Activated CD4-positive, CD25-positive, alpha-beta regulatory T cell (primary cell): ENCODE measurements at places on chromosomes 3 and 15.

- DNase-seq, result no peak
Observed at GRCh38 chr3:100029689-100030088, 84.6 kb downstream of the FILIP1L start.

- no peak for DNase-seq
Observed at GRCh38 chr15:80561500-80561899, 133.6 kb upstream of the ABHD17C start.

- no peak for DNase-seq
Observed at GRCh38 chr15:90018216-90018831, 17.2 kb downstream of the ZNF710 start.

DNA sequence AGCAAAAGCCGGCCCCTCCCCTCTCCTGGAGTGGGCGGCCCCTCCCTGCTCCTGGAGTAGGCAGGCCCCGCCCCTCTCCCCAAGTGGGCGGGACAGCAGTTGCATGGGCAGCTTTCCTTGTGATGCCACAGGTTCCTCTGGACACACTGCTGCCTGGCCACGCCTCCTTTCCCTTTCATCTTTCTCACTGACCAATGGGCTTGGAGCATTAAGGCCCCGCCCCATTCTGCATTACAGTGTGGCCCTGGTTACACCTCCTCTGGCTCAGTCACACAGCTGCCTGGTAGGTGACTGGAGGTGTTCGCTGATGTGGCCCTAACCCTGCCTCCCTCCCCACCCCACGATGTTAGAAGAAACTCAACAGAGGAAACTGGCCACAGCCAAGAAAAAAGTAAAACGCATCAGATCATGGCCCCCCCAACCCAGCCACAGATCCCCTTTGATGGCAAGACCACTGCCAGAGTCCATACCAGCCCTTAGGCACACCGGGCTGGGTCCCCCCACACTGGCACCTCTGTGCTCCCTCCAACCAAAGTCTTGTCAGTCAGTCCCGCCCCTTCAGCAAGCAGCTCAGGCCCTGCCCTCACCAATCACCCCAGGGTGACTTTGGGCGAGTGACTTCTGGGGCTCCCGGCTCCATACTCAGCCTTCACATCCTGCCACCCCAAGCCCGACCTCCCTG, 84.3 kb downstream of the ADAMTS7 start:
- no peak for DNase-seq

- no peak for DNase-seq
Observed at GRCh38 chr3:112333381-112334317, 693 bp downstream of the CD200 start.

DNA sequence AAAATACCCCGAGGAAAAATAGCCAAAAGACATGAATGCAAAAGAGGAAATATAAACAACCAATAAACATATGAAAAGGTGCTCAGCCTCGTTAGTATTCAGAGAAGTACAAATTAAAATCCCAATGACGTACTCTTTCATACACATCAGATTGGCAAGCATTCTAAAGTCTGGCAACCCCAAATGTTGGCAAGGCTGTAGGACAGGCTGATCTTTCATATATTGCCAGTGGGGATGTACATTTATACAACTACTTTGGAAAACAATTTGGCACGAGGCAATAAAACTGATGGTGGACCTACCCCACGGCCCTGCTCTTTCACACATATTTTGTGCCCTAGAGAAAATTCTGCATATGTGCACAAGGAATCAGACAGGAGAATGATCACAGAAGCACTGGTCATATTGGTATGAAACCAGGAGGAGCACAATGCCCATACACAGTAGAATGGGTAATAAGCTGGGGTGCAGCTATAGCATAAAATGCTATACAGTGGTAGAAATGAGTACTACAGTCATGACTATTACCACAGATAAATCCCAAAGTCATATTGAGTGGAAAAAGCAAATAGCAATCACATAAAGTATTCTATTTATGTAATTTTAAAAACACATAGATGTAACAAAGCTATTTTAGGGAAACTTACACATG, 176.0 kb upstream of the SLC24A5 start:
- DNase-seq, result no peak

- DNase-seq, result no peak
Observed at GRCh38 chr3:8817486-8817885, 48.1 kb upstream of the OXTR start.

- DNase-seq, result no peak
Observed at GRCh38 chr15:65041787-65042186, 3.4 kb upstream of the SLC51B start.

DNA sequence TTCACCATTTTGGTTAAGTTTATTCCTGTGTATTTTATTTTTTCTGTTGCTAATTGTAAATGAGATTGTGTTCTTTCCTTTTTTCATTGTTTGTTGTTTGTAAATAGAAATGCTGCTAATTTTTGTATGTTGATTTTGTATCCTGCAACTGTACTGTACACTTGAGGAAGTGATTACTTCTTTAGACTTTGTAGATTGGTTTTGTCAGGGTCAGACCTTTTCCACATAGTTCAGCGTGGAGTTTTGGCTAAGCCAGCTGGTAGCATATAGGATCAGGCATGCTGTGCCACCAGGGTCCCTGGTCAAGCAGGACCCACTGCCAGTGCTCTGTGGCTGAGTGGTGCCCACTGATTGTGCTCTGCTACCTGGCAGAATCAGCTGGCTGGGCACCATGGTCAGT, 80.1 kb downstream of the CD200 start:
- DNase-seq, result no peak
